ENCODE measurements at places on chromosomes 16 and 17. TPM values are rescaled to one million over a fixed set of nuclear protein-coding genes. Genes with fewer than 3 reads are reported as not detected.

- no peaks in the 10 kb centered on the region for H3K27me3 ChIP-seq
- H3K4me3 ChIP-seq = no peak overlapping the region
- H3K36me3 ChIP-seq = peaks cover 50% of the 10 kb centered on the region
Observed at GRCh38 chr16:84090211-84090610, 26.5 kb downstream of the MBTPS1 start.

SEC14L5 gene
- not detected for total RNA-seq

HOXB5 gene
- 0.16 TPM for total RNA-seq

DNA sequence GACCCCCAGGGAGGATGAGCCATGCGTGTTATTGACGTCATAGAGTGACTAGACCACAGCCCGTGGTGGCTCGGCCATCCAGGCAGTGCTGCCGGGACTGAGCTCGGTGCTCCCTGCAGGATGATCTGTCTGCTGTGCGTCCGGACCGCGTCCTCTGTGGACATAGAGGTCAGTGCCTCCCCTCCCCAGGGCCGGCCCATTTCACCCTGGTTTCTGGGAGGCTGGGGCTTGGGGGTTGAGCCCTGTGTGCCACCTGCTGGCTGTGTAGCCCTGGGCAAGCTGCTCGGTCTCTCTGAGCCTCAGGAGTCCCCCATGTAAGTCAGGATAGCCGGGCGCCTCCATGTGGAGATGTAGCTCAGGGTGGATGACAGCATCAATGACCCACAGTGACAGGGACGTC lies 8.3 kb downstream of the TSC2 start:
- H3K4me3 ChIP-seq = no peak overlapping the region
- H3K4me1 ChIP-seq = no peaks in the 10 kb centered on the region
- H3K27me3 ChIP-seq = no peaks in the 10 kb centered on the region
- no peak for DNase-seq
- no peak overlapping the region for H3K27ac ChIP-seq

DNA sequence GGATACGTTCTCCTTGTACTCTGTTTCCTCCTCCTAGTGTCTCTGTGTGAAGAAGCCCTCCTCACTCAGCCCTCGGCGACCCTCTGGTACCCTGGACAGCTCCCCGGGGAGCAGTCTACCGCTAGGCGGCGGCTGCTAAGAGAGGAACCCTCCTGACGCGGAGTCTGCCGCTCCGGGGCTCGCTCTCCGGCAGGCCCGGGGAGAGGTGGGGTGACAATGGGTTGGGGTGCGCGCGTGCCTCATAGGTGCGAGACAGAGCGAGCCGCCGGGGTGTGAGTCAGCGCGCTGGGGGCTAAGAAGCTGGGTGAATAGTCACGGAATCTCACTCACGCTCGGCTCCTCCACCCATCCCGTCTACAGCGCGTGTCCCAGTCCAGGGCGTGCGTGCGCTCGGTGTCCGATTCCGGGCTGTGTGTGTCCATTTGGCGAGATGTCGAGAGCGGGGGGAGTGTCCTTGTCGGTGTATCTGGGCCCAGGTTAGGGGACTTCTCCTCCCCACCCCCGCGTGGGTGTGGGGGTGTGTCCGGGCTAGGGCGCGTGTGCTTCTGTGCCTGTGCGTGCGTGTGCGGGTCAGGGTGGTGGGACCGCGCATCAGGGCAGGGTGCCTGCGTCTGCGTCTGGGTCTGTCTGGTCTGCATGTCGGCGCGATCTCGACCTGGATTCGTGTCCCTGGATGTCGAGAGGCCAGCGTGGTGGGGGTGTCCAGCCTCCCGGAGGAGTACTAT lies 577 bp upstream of the HS3ST2 start:
- DNase-seq = no peak
- H3K27ac ChIP-seq = no peak overlapping the region
- no peak overlapping the region for H3K4me3 ChIP-seq
- H3K36me3 ChIP-seq = no peaks in the 10 kb centered on the region

KRTAP4-9 gene
- total RNA-seq = not detected

DNA sequence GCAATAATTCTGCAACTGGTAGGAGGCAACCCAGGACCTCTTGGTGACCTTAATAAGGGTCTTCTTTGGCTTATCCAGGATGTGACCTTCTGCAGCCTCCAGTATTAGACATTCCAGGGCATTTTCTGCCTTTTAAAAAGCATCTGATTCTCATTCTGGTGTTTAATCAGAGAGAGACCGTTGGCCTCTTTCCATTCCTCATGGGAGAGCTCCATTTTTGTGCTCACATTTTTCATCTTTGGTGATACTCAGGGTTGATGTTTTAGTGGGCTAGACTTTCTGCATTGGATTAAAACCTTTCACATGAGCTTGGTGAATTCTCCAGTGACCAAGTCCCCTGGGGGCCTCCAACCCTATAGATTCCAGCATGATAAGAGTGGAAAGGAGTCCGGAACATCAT lies 150.2 kb upstream of the CACNG5 start:
- no peak for DNase-seq
- no peak overlapping the region for H3K4me3 ChIP-seq
- H3K27ac ChIP-seq = no peak overlapping the region
- H3K4me1 ChIP-seq = peaks cover 2% of the 10 kb centered on the region
- peaks cover 20% of the 10 kb centered on the region for H3K36me3 ChIP-seq

ZNF423 gene
- total RNA-seq = not detected

GRCh38 chr16:68660359-68660795 lies 15.3 kb downstream of the CDH3 start:
- no peak overlapping the region for H3K27ac ChIP-seq
- peaks cover 1% of the 10 kb centered on the region for H3K4me1 ChIP-seq
- DNase-seq = no peak

GRCh38 chr17:28738680-28739384 lies 5.0 kb upstream of the TRAF4 start:
- H3K27me3 ChIP-seq = no peaks in the 10 kb centered on the region
- H3K27ac ChIP-seq = peak overlapping the region; percentile 52
- peaks cover 21% of the 10 kb centered on the region for H3K36me3 ChIP-seq
- no peak overlapping the region for H3K4me3 ChIP-seq

DNA sequence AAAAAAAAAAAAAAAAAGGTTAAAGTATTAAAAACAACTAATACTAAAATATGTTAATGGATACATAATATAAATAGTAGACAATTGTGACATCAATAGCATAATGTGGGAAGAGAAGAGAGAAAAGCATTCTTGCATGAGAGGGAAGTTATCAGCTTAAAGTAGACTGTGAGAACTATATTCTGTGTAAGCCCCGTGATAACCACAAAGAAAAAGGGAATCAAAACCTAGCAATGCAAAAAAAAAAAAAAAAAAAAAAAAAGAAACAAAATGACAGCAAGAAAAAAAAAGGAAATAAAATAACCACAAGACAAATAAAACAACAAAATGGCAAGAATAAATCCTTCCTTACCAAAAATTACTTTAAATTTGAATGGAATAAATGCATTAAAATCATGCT lies 39.8 kb upstream of the MYLK3 start:
- no peak overlapping the region for H3K4me3 ChIP-seq
- no peak overlapping the region for H3K27ac ChIP-seq
- H3K4me1 ChIP-seq = peaks cover 30% of the 10 kb centered on the region
- H3K27me3 ChIP-seq = no peaks in the 10 kb centered on the region

TMC8 gene
- total RNA-seq = 251 TPM

DRC3 gene
- not detected for total RNA-seq

OR1F1 gene
- not detected for total RNA-seq

CASKIN2 gene
- total RNA-seq = 4.5 TPM

DNA sequence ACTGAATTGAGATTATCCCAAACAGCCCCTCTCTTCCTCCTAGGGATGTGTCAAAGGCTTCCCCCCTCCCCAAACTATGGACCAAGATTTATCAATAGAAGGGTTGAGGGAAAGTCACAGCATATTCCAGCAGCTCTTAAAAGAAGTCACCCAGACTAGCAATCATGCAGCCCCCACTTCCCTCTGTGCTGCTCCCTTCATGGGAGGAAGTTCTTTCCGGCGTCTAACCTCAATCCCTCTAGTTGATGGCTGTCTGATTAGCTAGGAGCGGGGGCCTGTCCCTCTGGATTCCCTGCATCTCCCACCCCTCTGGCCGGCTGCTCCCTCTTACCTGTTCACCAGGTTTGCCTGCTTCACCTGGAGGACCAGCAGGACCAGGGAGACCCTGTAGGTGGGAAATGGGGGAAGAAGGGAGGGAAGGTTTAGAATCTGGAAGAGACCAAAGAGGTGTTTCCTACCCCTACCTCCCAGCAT lies 9.2 kb downstream of the COL1A1 start:
- no peaks in the 10 kb centered on the region for H3K36me3 ChIP-seq
- H3K4me3 ChIP-seq = no peak overlapping the region
- no peak for DNase-seq
- H3K4me1 ChIP-seq = no peaks in the 10 kb centered on the region
- H3K27ac ChIP-seq = no peak overlapping the region

NPIPB6 gene
- total RNA-seq = 2.0 TPM

GRCh38 chr17:74836691-74837467 lies 22.8 kb downstream of the GRIN2C start:
- no peak overlapping the region for H3K27ac ChIP-seq
- peaks cover 10% of the 10 kb centered on the region for H3K4me1 ChIP-seq
- H3K27me3 ChIP-seq = peaks cover 8% of the 10 kb centered on the region
- no peak for DNase-seq

DNA sequence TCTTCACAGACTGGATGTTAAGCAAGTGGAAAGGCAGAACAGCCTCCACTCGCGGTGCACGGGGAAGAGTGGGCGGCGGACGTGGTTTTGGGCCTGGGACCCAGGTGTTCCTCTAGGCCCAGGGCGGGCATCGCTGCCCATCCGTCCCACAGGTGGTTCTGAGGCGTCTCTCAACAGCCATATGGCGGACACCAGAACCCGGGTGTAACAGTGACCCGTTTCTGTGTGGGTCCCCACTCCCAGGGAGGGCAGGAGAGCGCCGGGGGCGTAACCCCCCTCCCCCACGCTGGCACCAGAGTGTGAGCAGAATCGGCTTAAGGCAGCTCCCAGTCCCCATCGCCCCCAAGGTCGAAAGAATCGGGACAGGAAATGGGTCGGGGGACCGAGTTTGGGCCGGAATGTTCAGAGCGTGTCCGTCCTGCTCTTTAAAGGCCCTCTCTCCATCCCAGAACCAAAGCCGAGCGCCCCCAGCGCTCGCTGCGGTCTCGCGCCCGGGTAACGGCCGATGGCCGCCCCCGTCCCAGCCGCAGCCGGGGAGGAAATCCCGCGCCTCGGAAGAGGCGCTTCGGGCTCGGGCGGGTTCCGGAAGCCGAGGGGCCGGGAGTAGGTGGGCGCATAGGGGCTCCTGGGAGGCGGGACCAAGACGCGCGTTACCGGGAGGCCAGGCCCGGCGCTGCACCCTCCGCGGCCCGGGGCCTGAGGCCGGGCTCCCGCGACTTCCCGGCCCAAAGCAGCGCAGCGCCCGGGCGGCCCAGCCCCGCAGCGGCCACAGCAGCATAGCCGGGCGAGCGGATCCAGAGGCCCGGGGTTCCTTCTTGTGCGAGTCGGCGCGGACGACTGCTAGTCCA lies at the start of gene TK2:
TSS of gene TK2 (minus strand) at position 839 of the 848 bp plus-strand sequence. CDS start at position 778, 61 bp downstream.
- peak within 1 kb of the TSS; percentile 96 for H3K27ac ChIP-seq
- H3K36me3 ChIP-seq = peaks cover 18% of the 10 kb centered on the region
- H3K4me3 ChIP-seq = peak within 1 kb of the TSS; percentile 80
- H3K4me1 ChIP-seq = peaks cover 60% of the 10 kb centered on the region

Measured in activated CD8-positive, alpha-beta memory T cell treated with anti-CD3 and anti-CD28 coated beads, Interleukin-2, amount 10 ng/mL, durations not matched to agents 7 days and 5 days (primary cell).